ENCODE measurements at places on chromosomes 4 and X. TPM values are rescaled to one million over a fixed set of nuclear protein-coding genes. Genes with fewer than 3 reads are reported as not detected.

GNRHR gene
- total RNA-seq = not detected

GRIA3 gene
- not detected for total RNA-seq

UCHL1 gene
- total RNA-seq = 251 TPM

SYTL4 gene
- 52.4 TPM for total RNA-seq

RPL9 gene
- total RNA-seq = 906 TPM

Data from dermis blood vessel endothelial cell (primary cell).